Inflammatory macrophage (primary cell): ENCODE measurements at places on chromosomes 13 and 19.

DNA sequence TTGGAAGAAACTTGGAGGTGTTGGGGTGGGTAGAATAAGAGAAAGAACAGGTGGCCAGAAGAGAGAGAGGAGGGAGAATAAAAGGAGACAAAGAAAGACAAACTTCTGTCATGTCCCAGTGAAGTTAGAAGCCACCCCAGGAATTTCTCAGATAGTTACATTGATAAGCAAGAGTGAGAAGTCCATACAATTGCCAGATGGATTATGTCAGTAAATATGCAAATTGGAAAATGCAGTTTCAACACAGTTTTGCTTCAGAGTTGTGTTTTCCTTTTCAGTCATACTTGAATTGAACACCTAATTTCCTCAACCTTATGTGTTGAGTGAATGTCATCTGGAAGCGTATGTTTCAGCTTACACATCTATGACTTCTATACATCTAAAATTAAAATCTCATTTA lies 139.2 kb downstream of the RXFP2 start:
- no peak for DNase-seq

- no peak for DNase-seq
Measured at GRCh38 chr13:59477011-59477410, 686.7 kb downstream of the DIAPH3 start.

- no peak for DNase-seq
Measured at GRCh38 chr13:98368019-98368418, 190.9 kb upstream of the RNF113B start.

GRCh38 chr13:94646904-94647303 lies 45.2 kb downstream of the GPR180 start:
- DNase-seq: no peak

GRCh38 chr13:95924389-95924994 lies 128.7 kb downstream of the UGGT2 start:
- peak; percentile 9 for DNase-seq

DNA sequence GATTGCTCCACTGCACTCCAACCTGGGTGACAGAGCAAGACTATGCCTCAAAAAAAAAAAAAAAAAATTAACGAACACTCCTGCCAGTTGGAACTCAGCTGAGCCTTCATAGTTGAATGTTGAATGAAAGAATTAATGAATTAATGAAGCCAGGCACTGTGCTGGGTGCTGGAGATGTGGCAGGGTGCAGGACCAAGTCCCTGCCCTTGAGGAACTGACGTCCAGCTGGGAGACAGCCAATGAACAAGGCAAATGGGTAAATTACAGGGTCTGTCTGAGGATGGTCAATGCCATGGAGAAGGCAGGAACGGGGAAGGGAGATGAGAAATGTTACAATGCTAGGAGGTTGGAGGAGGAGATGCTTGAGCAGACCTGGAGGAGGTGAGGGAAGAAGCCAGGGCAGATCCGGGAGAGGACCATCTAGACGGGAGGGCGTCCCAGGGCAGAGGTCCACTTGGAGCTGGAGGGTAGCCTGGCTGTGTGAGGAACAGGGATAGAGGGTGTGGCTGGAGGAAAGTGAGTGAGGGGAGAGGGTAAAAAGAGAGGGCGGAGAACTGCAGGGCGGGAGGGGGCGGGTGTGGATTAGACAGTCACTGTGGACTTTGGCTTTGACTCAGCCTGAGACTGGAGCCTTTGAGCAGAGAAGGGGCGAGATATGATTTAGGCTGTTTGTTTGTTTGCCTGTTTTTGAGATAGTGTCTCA lies 16.8 kb upstream of the IGSF23 start:
- DNase-seq: no peak

GRCh38 chr13:101698400-101698799 lies 245.9 kb downstream of the ITGBL1 start:
- no peak for DNase-seq

GRCh38 chr19:39341129-39341718 lies 997 bp upstream of the SAMD4B start:
- peak; percentile 33 for DNase-seq

- peak; percentile 89 for DNase-seq
Measured at GRCh38 chr13:31908696-31909411, 122.7 kb upstream of the FRY start.

- no peak for DNase-seq
Measured at GRCh38 chr13:113837560-113838355, 26.1 kb downstream of the GAS6 start.
